Activated gamma-delta T cell (primary cell): ENCODE measurements at places on chromosomes 2 and 18.
A peak's percentile ranks its signal among the peaks of the same experiment; 100 is the strongest.

DNA sequence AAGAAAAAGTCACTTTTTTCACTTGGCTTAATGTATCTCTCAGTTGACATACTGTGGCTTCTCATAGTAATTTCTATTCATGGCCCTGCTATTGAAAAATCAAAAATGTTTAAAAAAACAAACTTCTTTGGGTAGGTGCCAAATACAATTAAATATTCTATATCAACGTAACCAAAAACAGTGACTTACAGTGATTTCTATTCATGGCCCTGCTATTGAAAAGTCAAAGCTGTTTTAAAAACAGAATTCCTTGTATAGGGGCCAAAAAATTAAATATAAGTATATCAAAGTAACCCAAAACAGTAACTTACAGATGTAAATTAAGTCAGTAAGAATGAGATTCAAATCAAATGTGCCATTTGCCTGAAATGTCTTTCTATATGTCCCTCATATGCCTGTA, 31.4 kb upstream of the CD302 start:
- no peak for DNase-seq

DNA sequence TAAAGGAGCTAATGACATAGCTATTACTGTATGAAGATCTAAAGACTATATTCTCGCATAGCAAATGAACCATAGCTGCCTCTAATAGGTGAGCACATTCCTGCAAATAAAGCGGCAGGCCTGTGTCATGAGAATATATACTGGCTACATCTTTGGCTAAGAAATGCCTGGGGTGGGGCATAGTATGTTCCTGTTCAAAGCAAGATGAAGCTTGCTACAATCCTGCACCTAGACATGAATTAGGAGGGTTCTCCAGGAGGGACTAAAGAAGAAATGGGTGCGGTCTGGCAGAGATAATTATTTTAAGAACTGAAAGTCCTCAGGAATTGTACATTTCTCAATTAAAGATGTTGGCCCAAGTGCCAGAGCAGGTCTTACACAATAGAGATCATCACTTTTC, 46.8 kb upstream of the PLA2R1 start:
- no peak for DNase-seq

DNA sequence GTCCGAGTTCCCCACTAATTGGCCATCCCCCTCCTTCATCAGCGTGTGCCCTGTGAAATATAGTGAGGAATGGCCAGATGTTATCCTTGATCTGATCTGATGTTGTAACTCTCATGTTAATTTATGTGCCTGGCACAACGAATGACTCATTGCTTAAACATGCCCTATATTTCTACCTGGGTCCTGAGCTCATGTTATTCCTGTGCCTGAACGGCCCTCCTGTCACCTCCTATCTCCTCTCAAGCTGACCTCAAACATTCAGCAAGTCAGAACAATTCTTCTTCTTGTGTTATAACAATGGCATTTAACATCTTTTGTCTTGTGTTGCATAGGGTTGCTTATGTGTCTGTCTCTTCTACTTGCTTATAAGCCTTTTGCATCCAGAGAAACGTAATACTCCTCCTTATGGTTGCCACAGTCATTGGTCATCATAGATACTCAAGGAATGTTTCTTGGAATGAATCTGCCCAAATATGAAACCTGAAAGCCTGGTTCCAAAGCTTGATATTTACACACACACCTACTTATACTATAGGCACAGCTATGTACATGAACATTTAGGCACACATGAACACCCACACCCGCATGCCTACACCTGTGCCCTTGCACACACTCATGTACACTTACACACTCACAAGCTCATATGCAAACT, 80.2 kb upstream of the PHLPP1 start:
- no peak for DNase-seq

DNA sequence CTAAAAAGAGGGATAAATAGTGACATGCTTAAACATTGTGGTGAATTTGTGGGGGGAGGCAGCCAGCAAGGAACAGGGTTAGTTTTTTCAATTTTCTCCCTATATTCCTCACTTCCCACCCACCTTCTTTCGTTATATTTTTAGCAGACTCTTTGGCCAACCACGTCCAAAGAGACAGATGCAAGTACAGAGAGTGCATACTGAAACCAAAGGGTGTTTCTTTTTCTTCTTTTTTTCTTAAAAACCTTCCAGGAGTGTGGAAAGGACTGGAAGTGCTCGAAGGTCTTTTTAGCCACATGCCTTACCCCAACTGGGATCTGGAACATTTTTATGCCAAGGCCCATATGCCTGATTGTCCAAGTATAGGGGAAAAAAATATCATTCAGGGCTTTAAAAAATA, 59.0 kb downstream of the TNP1 start:
- DNase-seq, result no peak

DNA sequence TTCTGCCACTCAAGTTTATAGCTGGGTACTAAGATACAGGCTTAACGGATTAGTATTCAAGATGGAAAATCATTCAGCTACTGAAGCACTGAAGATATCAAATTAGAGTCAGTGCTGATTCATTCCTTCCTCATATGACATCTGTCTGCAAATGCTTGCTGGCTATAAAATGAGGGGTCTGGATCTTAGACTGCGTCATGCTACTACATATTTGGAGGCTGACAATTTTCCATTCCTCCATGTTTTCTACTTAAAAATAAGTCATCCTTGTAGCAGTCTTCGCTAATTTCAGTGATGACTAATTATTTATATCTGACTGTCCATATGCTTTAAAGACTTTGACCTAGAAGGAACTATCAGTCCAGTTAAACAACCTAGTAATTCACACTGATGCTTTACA, 233.4 kb downstream of the RIT2 start:
- no peak for DNase-seq

DNA sequence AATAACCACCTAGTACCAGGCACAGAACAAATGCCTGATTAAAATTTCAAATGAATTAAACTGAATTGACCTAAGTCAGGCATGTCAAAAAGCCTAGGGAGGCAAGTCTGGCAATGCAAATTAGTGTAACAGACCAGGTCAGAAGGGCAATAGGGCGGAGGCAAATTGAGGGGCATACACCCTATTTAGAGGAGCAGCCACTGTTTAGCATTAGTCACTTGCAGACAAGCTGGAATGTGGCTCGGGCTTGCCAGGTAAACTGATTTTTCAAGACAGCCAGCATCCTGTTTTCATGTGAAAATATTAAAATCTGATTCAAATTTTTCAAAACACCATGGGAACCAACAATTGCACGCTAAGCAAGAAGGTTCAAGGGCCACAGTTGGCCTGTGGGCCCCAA, 160.3 kb downstream of the EN1 start:
- no peak for DNase-seq

GRCh38 chr2:15313657-15314056, 247.5 kb downstream of the NBAS start:
- no peak for DNase-seq

- no peak for DNase-seq
Measured at GRCh38 chr2:9720352-9721093, 89.7 kb upstream of the YWHAQ start.

GRCh38 chr2:102206666-102207341, 20.0 kb downstream of the IL1RL2 start:
- DNase-seq, result no peak

- DNase-seq, result no peak
Measured at GRCh38 chr2:49940626-49941025, 786.3 kb upstream of the FSHR start.

DNA sequence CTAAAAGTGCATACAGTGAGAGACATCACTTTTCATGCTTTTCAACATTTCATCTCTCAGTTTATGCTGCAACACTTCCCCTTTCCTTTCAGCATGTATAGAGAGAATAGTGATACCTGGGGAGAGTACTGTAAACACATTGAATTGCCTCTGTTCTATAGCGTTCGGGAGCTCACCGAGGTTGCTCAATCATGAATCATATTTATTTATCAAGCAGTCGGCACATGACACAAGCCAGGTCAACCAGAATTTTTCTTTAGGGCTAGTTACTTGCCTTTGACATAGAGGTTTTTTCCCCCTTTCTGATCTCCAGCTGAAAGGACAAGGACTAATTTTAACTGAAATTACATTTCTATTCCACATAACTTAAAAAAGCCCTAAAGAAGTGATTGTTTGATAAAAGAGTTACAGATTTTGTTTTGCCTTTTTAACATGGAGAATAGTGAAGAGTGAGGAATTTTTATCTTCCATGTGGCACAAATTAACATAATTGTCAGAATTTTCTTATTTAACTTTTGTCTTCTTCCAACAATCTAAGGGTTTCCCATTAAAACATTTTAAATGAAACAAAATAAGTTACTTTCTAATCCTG, 690.9 kb upstream of the TMEFF2 start:
- no peak for DNase-seq

DNA sequence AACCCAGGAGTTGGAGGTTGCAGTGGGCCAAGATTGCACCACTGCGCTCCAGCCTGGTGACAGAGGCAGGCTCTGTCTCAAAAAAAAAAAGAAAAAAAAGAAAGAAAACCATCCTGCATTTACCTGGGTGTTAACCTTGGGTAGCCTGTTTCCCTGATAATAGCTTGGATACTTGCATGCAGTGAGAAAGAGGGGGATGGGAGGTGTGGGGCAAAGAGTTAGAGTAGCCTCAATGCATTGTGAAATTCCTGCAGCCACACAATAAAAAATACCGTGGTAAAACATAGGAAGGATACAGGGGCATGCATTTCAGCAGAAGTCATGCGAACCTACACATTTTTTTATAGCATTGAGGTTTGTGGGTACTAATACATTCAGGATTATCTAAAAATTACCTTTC, 76.6 kb upstream of the ZNF516 start:
- DNase-seq, result no peak

DNA sequence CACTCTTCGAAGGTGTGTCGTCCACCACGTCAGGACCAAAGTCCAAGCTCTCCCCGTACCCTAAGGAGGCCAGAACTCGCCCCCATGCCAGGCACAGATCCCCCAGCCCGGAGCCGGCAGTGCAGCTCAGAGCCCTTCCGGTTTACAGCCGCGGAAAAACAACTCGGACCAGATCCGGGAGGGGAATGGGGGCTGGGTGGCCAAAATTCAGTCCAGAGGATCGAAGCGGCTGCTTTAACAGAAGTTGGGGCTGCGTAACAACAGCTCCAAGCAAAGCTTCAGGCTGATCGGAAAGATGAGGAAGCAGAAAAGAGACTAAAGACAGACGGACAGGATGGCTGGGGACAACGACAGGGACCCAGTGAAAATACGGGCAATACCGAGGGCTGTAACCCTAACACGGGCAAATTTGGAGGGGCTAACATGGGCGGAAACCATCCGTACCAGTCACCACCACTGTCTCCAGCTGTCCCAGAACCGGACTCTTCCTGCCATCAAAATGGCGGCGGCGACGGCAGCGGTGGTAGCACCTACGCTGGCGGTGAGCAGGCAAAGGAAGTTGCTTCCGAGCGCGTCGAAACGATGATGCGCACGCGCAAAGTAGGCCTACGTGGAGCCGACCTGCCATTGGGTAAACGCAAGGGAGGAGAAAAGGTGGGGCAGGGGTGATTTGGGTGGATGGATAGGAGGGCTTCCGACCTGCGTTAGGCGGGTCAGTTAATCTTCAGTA, at the start of gene MMADHC:
Gene MMADHC (minus strand): TSS at position 556 of the 730 bp plus-strand sequence. CDS start 678 bp downstream, outside the sequence.
- peak; percentile 80 for DNase-seq

- no peak for DNase-seq
Measured at GRCh38 chr18:75926811-75927210, 499.3 kb upstream of the SMIM21 start.

- DNase-seq, result no peak
Measured at GRCh38 chr18:62339106-62339988, 14.2 kb downstream of the TNFRSF11A start.

DNA sequence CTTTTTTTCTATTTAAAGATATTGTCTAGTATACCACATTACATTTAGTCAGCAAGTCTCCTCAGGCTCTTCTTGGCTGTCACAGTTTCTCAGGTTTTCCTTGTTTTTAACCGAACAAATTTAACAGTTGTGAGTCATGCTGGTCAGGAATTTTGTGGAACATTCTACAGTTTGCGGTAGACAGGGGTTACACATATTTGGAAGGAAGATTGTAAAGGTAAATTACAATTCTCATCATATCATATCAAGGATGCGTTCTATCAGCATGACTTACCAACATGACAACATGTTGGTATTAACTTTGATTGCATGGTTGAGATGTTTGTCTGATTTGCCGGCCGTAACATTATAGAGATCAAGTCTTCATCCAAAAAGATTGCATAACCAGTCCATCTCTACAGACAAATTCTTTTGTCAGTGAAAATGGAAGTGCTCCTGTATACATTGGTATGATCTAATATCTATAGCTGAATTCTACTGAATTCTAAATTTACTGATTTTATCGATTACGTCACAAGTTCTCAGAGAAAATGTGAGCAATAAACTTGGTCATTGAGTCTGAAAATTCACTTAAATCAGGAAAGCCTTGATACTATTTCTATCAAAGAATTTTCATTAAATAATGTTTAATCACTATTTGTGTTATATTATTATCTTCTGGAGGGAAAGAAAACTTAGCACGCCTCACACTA, 664.4 kb upstream of the SLC8A1 start:
- no peak for DNase-seq

GRCh38 chr18:75198036-75198435, 10.9 kb downstream of the PTGR3 start:
- DNase-seq, result no peak

DNA sequence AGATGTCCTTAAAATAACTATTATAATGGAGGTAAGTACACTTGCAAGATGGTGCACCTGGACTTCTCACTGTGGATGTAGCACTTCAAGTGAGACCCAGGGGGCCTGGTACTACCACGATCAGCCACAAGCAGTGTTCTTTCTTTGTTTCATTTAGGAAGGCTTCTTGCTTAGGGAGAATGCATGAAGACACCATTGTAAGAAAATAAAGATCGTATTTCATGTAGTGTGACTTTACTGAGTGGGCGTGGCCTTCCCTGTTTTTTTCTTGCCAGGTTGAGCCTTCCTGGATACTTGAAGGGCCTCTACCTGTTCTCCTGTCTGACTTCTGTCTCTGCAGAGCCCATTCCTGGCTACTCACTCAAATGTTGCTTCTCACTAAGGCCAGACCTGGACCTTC, 615.6 kb upstream of the SOX11 start:
- DNase-seq, result no peak

GRCh38 chr18:62678847-62679485, 36.4 kb upstream of the PHLPP1 start:
- no peak for DNase-seq

- DNase-seq, result no peak
Measured at GRCh38 chr2:241857041-241857541, 1.6 kb downstream of the PDCD1 start.

- DNase-seq, result no peak
Measured at GRCh38 chr18:25798046-25798445, 292.4 kb downstream of the SS18 start.

DNA sequence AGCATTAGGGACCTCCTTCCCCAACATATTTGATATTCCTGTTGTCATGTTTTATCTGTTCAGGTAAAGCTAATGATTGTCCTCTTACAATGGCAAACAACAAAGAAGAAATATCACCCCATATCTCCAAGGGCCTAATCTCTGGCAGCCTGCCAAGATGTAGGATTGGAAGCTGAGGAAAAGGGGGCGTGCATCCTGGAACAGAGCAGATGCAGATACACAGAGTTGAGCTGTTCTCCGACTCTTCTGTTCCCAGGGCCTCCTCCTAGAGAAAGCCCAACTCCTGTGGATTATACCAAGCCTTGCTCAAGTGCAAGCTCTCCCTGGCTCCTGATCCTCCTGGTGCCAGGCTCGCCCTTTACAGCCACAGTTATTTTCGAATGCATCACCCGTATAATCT, 35.2 kb upstream of the CD207 start:
- DNase-seq, result no peak
